ENCODE measurements at places on chromosomes 1 and 21.
A peak's percentile ranks its signal among the peaks of the same experiment; 100 is the strongest.

DNA sequence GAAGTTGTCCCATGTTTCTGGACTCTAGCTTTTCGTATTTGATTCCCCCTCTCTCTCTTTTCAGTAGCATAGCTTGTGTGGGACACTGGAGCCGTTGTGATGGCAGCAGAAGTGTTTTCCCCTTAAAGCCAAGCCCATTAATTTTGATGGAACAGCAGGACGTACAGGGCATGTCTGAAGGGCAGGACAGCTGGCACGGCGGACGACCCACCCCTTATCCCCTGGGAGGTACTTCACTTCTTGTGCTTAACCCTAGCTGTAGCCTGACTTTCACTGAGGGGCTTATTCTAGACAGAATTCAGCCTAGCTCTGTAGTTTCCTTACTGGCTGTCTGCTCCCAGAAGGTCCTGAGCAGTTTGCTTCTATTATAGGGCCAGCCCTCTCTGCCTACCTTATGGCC, 8.6 kb upstream of the PPFIA4 start:
- no peak for DNase-seq

GRCh38 chr1:231613419-231614349, 12.9 kb upstream of the DISC1 start:
- DNase-seq, result no peak

GRCh38 chr1:103218821-103219220, 110.5 kb upstream of the COL11A1 start:
- no peak for DNase-seq

DNA sequence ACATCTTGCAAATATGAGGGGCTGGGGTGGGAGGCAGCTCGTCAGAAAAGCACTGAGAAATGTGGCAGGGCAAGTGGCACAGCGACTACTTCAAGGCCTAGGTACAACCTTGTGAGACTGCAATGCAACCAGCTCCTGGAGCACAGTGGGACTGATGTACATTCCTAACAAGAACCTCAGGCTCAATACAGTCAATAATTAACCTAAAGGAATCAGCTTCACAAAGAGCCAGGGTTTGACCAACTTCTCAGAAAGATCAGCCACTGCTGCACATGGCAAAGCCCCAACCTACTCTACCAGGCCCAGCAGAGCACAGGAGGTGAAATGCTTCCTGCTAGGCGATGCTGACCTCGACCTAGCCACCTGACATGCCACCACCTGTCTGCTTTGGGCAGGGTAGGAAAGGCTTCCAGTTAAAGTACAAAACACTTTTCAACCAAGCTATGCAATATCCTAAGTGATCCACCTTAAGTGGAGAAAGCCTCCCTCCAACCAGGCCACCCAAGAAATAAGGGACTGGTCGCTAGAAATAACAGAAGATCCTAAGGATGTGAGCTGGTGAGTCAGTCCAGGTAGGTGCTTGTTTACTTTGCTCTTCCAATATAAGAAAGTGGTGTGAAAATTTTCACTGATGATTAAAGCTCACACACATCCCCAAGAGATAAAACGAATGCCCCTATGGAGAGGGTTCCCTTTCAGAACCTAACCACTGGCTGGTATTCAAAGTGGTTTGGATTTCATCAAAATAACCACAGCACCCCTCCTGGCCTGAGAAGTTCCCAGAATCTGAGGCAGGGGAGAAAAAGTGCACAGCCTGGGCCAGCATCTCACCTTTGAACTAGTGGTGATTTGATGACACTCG, 2.1 kb downstream of the RIPK4 start:
- peak; percentile 69 for DNase-seq

DNA sequence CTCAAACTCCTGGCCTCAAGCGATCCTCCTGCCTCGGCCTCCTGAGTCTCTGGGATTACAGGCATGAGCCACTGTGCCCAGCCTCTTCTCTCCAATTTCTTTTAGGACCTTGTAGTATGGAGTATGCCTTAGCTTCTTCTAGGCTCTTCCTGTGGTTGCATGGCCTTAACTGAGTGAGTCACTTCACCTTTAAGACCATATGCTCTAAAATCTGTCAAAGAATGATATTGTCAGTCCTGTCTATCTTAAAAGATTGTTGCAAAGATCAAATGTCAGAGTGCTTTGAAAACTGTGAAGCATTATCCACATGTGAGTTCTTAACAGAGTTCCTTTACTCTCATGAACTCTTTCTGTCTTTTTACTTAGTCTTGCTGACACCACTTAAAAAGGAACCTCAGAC, 37.2 kb downstream of the ATP2B4 start:
- DNase-seq, result no peak

- DNase-seq, result peak; percentile 76
Measured at GRCh38 chr1:22710701-22711049, at the start of gene EPHB2. Gene EPHB2, plus strand, starts transcription at chr1:22710839. Its CDS starts 144 bp downstream, at chr1:22710983.

GRCh38 chr1:70090875-70091274, 114.5 kb downstream of the LRRC40 start:
- DNase-seq, result no peak

DNA sequence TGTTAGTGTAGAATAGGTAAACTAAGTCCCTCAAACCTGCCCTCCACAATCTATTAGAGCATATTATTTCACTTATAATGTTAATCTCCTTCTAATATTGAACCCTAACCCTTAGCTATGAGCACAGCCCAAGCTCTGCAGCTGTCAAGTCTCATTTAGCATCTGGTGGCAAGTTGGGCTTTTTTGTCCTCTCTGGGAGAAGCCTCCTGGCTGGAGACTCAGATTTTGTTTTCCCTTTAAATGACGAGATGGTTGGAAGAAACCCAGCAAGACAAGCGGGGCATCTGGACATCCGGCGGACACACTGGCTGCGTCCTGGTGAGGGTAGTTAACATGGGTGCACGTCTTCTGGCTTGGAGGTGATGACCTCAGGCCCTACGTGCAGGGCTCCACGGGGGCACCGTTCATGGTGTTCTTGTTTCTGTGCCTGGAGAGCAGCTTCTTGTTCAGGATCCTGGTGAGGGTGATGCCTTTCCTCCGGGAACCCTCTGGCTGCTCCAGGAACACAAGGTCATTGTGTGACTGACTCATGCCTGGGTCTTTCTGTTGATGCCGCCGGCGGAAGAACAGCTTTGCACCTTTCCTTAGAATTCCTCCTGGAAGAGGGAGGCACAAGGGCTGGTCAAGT, 9.7 kb upstream of the PRDM15 start:
- no peak for DNase-seq

- DNase-seq, result no peak
Measured at GRCh38 chr1:2115008-2115641, 64.9 kb downstream of the PRKCZ start.

- no peak for DNase-seq
Measured at GRCh38 chr1:227926216-227926791, 21.4 kb downstream of the WNT9A start.

DNA sequence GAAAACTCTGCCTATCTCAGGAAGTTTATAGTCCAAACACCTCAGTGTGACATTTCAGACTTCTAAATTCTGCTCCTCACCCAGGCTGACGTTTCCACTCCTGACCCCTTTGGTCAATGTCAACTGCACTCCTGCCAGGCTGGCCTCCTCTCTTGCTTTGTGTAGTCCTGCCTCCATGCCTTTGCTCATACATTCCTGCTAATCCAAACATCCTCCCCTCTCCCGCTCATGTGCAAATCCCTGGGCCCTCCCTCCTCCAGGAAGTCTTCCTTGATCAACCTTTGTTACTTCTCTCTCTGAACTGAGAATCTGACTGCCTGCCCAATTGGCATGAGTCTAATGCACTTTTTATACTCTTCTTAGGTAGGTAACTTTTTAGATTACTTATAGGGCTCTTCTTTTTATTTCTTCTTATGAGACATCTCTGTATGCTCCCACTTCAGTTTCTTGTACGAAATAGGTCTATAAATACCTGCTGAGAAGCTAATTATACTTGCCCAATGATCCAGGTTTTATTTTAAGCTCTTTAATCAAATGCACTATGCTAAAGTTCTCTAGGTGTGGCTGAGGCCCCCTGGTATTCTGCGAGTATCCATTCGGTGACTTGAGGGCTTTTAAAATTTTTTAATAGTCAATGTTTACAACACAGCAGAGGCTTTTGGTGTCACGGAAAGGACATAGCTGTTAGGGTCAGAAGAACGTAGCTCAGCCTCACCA, 128.1 kb downstream of the PLXNA2 start:
- DNase-seq, result no peak

GRCh38 chr21:27571706-27572105, 604.8 kb upstream of the ADAMTS5 start:
- no peak for DNase-seq

GRCh38 chr1:219076326-219076937, 97.2 kb upstream of the LYPLAL1 start:
- no peak for DNase-seq

DNA sequence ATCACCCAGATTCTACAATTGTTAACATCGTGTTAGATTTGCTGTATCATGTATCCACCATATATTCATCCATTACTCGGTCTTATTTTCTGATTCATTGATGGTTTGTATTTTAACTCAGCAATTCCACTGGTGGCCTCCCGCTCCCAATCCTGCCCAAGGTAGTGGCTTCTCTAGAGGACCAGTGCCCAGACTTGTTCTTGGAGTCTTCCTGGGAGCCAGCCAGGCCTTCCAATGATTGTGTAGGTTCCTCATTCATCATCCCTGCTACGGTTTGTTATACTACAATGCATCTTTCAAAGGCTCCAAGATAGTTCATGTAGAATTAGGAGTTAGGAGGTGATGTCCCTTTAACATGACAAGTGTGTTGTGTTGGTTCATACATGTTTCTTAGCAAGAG, 451.1 kb downstream of the SETD4 start:
- no peak for DNase-seq

DNA sequence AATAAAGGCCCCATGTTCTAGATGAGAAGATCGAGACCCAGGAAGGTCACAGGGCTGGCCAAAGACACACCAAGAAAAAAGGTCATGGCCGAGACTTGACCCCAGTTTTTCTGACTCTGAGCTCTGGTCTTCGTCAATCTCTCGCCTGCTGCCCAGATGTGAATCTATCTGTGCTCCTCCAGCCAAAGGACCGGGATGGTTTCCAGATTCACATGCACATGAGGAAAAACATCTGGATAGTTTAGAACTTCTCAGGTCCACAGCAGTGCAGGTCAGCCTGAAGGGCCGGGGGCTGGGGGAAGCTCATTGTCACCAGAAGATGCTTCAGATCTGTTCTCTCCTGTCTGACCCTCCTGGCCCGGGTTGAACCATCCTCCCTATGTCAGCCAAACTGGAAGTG, 49.0 kb downstream of the KCNN3 start:
- no peak for DNase-seq

- DNase-seq, result peak; percentile 59
Measured at GRCh38 chr1:247113094-247113497, 8.9 kb upstream of the ZNF669 start.

DNA sequence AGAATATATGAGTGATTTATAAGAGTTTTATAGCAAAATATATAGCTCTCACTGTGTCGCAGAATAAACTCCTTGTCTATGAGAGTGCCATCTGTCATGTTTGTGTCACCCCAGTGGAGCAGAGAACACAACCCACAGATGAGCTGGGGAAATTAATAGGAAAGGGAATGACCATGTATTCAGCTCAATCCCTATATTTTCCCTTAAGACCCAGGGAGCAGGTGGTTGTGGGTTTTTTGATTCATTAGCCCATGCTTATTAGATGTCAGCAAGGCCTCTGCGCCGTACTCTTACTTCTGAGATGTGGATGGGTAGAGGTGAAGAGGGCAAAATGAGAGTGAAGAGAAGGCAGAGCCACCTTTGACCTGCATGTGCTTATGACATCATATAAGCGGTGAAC, 4.1 kb upstream of the GREM2 start:
- no peak for DNase-seq

- no peak for DNase-seq
Measured at GRCh38 chr1:183087001-183087400, 63.8 kb downstream of the LAMC1 start.

- DNase-seq, result no peak
Measured at GRCh38 chr1:82401116-82401515, 600.4 kb downstream of the ADGRL2 start.

DNA sequence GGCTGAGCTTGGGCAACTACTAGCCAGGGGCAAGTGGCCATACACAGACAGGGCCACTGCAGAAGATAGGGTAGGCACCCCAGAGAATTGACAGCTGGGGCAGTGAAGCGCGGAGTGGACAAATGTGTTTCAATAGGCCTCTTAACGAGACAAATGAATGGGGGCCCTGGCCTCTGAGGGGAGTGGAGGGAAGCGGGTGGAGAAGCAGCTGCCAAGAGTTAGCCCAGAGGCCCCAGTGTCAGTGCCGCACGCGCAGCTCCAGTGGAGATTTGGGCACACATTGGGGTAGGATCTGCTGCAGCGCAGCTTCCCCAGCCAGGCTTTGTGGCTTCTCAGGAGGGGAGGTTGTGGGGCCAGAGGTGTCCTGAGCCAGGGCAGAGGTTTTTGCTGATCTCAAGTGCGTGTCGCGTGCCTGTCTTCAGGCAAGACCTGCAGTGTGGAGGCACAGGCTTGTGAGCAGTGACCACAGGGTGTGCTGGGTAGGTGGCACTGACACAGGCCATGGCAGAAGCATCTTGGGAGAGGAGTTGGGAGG, 16.9 kb downstream of the PTPRF start:
- no peak for DNase-seq

GRCh38 chr1:99636647-99637175, 9.2 kb upstream of the PALMD start:
- no peak for DNase-seq

GRCh38 chr1:19720973-19721372, 56.3 kb downstream of the HTR6 start:
- DNase-seq, result no peak

DNA sequence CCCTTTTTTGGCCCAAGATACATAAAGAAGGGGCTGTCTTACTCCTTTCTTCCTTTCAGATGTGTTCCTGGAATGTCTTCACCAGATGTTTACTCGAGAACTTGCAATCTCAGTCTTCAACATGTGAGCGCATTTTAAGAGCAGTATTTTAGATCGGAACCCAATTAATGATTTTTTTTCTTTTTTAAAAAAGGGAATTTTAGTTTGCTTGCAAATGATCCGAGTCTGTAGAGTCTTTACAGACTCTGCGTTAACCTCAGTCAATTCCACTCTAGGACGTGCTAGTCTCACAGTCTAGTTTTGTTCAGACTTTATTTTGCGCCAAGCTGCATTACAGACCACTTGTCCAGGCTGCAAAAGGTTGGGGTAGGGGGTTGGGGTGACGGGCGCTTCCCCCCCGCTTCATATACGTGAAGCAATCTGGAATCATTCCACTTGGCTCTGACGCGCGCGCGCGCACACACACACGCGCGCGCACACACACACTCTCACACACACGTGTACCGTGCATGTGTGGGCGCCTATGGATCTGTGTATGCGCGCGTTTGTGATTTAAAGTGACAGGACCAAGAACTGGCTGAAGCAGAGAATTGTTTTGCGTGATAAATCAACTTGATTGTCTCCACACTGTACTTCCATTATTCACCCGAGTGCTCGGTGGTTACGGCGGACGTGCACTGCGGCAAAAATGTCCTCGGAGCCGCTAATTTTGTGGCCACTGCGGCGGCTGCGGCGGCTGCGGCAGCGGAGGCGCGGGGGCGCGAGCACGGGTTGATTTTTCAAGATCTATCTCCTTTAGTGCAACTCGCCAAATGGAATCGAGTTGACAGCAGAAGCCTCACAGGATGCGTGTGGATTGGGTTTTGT, 25.6 kb upstream of the NFIA start:
- no peak for DNase-seq

GRCh38 chr1:192153276-192153675, 5.0 kb upstream of the RGS18 start:
- DNase-seq, result no peak
